ENCODE measurements at places on chromosomes 11 and 22. TPM values are rescaled to one million over a fixed set of nuclear protein-coding genes. Genes with fewer than 3 reads are reported as not detected.

DNA sequence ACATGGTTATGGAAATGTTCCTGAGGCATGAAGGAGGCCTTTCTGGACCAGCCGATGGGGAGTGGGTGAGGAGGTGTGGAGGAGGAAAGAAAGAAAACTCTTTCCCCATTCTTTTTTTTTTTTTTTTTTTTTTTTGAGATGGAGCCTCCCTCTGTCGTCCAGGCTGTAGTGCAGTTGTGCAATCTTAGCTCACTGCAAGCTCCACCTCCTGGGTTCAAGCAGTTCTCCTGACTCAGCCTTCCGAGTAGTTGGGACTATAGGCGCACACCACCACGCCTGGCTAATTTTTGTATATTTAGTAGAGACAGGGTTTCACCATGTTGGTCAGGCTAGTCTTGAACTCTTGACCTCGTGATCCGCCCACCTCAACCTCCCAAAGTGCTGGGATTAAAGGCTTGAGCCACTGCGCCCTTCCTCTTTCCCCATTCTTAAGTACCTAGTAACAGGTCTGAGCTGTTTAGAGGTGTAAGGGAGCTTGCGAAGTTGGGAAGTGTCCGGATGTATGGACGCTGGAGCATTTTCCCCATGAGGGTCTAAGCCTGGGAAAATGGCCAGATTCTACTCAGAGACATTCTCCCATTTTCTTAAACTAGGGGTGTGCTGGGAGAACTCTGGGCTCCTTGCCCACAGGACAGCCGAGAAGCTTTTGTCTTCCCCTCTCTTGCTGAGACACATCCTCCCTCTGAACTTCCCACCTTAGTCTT lies 135.8 kb downstream of the TEAD1 start:
- no peak for DNase-seq

- no peak for DNase-seq
Measured at GRCh38 chr11:10379022-10379421, 74.1 kb downstream of the ADM start.

- DNase-seq, result no peak
Measured at GRCh38 chr11:126034039-126034932, 28.4 kb downstream of the CDON start.

DNA sequence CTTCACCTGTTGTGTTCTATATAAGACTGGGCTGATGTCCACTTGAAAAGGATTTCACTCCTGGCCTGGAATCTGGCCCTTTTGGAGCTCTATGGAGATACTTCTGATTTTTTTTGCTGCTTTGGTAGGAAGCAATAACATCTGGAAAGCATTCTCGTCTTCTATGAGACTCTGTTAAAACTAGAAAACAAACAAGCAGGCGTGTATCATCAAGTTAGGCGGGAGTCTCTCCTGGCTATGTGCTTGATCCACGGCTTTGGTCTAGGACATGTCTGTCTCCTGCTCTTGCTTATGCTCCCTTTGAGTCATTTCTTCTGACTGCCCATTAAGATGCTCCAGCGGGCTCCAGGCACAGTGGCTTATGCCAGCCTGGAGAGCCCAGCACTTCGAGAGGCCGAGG lies 121.4 kb upstream of the TTC12 start:
- no peak for DNase-seq

The PAMR1 gene
- not detected for total RNA-seq

GRCh38 chr11:78795621-78796261 lies 221.1 kb upstream of the NARS2 start:
- DNase-seq, result no peak

The SPCS2 gene
- 73.2 TPM for total RNA-seq

GRCh38 chr11:126560221-126560620 lies 204.7 kb downstream of the ST3GAL4 start:
- DNase-seq, result no peak

The MYO7A gene
- total RNA-seq, result 0.84 TPM

- DNase-seq, result no peak
Measured at GRCh38 chr11:108224366-108224765, 1.5 kb downstream of the ATM start.
